T1000 (cell line): ENCODE measurements at places on chromosomes 1 and 21.

DNA sequence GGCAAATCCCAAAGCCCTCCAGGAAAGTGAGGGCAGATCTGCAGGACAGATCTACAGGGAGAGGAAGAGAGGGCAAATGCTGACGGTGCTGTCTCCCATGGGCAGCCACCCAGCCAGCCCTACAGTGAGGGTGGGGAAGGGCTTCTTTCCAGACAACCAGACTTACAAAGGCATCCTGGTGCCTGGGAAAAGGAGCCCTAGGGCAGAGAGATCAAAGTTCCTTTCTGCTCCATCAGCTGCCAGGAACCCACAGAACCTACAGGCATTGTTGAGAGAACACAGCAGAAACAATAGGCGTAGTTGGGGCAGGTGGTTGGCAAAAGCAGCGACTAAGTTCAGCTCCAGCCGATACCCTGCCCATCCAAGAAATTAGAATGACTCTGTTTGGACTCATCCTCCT, 332.4 kb downstream of the KCNH1 start:
- no peak for DNase-seq

- no peak for DNase-seq
Observed at GRCh38 chr1:203130358-203130985, 2.9 kb downstream of the ADORA1 start.

- no peak for DNase-seq
Observed at GRCh38 chr21:38914528-38915293, 109.0 kb downstream of the ETS2 start.

- no peak for DNase-seq
Observed at GRCh38 chr1:60558236-60558635, 484.7 kb upstream of the C1orf87 start.

DNA sequence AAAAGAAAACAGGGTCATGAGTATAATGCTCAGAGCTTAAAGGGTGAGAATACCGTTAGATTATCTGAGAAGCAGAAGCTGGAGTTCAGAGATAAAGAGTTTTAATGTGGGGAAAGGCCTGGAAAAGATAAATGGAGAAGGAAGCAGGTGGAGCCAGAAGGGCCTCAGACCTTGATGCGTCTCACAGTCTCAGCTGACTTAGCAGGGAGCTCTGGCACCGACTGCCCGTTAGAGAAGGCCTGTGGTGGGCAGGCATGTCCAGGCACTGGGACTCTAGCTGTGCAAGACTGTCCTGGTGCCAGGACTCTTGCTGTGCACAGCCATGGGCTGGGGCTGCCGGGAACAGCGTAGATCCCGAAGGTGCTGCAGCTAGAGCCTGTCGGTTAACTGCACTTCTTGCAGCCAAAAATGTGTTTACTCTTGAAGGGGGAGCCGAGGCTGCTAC, 3.8 kb upstream of the SLAMF9 start:
- no peak for DNase-seq

GRCh38 chr1:203322500-203323179, 17.3 kb downstream of the BTG2 start:
- no peak for DNase-seq

- no peak for DNase-seq
Observed at GRCh38 chr1:89951766-89952604, 42.9 kb upstream of the ZNF326 start.

- DNase-seq: no peak
Observed at GRCh38 chr1:43274125-43274803, 4.5 kb downstream of the TMEM125 start.
